ENCODE measurements at places on chromosomes 2 and 18.

DNA sequence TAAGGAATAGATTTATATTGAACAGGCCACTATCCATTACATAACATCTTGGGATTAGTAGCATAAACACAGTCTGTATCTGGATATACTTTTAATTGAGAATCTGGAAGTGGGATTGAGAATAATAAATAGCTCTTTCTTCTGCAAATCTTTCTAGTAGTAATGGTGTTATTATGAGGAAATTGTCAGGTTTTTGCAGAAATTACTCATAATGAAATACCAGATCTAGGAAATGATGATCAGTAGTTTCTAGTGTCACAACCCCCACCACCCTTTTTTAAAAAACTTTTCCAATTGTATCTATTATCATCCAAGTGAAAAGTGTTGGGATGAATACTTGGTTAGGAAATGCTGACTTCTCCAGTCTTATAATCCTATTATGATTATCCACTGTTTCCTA is 18.7 kb downstream of the NBEAL1 start:
- no peak for DNase-seq

DNA sequence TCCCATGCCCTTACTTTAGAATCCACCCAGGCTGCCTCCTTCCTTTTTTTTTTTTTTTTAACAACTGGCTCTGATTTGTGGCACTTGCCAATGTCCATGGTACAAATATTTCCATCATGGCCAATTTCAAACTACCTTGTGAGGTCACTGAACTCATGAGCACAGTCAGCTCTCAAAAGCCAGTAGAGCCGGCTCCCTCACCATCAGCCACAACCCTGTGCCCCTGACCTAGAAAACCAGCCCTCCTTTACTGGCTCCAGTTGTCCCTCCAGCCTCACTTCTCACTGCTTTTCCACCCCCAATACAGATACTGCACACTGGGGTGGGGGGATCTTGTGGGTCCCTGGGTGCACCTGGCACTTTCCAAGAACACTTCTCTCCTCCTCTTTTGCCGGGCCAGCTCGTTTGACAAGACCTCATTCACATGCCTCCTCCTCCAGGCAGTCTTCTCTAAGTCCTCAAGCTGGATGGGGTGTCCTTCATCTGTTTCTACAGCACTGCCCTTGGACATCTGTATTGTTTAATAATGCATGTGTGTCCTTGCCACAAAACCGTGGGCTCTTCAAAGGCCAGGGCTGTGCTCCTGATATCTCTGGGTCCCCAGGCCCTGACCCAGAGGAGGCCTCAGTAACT is 35.5 kb downstream of the SDC1 start:
- no peak for DNase-seq

- no peak for DNase-seq
Measured at GRCh38 chr2:103959174-103960128, 894.5 kb upstream of the POU3F3 start.

DNA sequence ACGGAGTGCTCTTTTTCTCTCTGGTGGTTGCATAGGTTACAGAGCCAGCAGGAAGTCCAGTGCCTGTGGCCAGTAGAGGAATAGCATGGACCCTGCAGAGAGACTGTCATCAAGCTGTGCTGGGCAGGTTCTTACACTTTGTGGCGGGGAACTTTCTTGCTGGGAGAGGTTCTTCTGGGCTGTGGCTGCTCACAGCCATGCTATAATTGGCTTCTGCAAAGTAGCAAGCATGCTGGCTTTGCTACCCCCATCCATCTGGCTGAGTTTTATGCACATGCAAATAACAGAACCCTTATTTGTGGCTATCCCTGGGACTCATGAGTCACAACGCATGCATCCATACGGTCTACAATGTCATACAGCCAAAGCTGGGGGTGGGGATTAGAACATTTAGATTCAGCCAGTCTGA is 68.9 kb downstream of the PLCL1 start:
- DNase-seq, result no peak

GRCh38 chr2:199756211-199756610 is 94.8 kb downstream of the FTCDNL1 start:
- DNase-seq, result no peak

DNA sequence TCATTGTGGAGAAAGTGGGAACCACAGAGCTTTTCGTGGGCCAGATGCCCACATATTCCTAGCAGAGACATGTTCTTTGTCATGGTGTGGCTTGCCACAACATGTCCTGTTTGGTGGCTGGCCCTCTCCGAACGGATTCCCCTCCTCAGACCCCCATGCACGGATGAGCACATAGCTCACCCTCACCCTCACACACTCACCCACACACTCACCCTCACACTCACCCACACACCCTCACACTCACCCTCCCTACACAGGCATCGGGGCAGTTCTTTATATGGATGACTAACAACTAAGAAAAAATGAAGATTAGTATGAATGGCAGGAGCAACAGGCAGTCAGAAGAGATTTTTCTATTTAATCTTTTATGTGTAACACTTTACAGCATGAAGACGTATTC is 149.9 kb downstream of the ZNF236 start:
- no peak for DNase-seq

DNA sequence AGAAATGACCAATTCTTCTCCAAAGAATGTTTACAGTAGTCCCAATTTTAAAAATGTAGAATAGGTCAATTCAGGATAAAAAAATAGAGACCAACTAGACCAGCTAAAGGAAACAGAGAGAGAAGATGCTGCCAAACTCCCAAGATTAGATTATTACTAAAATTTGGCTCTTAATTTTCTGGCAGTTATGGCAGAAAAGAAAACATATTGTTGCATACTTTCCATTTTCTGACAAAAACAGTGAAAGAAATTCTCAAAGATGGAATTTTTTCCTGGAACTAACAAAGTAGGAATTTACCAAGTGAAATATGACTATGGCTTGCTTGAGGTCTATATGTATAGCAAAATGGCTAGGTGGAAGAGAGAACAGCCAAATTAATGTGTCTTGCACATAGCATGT is 138.3 kb upstream of the STK17B start:
- DNase-seq, result no peak

GRCh38 chr2:3517948-3518495 is 1.3 kb downstream of the ADI1 start:
- DNase-seq, result no peak

- no peak for DNase-seq
Measured at GRCh38 chr2:231905026-231905425, 21.2 kb downstream of the NPPC start.

- no peak for DNase-seq
Measured at GRCh38 chr18:6593142-6593885, 136.2 kb upstream of the ARHGAP28 start.

DNA sequence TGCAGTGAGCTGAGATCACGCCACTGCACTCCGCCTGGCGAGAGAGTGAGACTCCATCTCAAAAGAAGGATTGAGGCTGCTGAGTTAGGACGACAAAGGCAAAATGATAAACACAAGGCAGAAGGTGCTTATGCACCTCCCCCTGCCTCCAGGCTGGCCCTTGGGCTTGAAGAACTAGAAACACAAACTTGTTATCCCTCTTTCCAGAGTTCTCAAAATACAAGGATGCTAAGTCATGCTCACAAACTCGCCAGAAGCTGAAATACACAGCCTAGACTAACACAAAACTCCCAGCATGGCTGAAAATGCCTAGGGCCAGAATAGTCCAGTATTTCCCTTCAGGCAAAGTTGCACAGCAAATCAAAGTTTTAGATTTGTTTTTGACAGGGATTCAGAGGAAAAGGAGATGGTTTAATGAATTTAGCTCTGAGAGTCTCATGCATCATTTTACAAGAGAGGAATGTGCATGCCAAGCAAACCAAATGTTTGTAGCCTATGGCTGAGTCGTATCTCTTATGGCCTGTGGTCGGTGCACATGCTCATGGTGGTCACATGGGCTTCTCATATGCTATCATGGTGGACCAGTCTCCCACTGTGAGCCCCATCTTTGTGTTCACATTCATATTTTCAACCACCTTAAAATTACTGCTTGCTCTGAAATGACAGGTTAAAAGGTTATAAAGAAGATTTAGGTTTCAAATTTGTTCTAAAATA is 16.2 kb upstream of the MREG start:
- DNase-seq, result no peak

DNA sequence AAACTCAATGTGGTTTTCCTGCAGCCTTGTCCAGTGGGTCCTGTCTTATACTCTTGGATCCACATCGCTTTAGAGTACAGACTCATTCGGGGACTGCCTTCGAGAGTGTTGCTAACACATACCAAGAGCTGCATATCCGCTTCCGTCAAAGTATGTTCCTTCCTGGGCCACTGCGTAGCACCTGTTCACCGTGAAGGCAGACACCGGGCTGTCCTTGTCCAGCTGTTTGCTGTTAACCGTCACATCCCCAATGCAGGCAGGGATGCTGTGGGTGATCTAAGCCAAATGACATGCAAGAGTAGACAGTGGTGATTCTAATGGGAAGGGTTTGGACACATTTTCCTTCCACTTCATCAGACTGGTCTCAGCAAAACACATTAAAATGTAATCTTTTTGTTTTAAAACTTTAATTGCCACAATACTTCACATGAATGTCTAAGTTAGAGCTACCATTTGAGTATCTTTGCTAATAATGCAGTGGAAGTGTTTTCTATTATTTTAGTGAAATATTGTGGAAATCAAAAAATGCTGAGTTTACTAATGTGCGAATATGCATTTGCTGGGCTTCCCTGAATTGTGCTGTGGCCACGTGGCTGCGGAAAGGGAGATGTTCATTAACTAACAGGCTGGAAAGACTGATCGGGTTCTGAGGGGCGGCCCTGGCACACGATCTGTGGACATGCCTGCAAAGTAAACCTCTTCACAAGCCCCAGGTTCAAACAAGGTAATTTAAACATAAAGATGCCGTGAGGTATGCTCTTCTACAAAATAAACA is 169.1 kb downstream of the LAMA1 start:
- no peak for DNase-seq

GRCh38 chr2:106960683-106961161 is 74.8 kb upstream of the ST6GAL2 start:
- no peak for DNase-seq

- no peak for DNase-seq
Measured at GRCh38 chr2:128416806-128417205, 98.1 kb upstream of the HS6ST1 start.

GRCh38 chr2:121534007-121534406 is 3.3 kb downstream of the RNU4ATAC start:
- DNase-seq, result no peak

DNA sequence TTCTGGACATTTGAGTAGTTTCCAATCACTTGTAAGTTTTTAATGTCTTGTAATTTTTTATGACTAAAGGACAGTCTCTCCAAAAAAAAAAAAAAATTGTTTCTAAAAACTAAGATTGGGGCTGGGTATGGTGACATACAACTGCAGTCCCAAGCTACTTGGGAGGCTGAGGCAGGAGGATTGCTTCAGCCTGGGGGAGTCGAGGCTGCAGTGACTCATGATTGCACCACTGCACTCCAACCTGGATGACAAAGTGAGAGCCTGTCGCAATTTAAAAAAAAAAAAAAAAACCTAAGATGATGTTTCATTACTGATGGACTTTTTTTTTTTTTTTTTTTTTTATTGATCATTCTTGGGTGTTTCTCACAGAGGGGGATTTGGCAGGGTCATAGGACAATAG is 34.4 kb upstream of the PKDCC start:
- no peak for DNase-seq

DNA sequence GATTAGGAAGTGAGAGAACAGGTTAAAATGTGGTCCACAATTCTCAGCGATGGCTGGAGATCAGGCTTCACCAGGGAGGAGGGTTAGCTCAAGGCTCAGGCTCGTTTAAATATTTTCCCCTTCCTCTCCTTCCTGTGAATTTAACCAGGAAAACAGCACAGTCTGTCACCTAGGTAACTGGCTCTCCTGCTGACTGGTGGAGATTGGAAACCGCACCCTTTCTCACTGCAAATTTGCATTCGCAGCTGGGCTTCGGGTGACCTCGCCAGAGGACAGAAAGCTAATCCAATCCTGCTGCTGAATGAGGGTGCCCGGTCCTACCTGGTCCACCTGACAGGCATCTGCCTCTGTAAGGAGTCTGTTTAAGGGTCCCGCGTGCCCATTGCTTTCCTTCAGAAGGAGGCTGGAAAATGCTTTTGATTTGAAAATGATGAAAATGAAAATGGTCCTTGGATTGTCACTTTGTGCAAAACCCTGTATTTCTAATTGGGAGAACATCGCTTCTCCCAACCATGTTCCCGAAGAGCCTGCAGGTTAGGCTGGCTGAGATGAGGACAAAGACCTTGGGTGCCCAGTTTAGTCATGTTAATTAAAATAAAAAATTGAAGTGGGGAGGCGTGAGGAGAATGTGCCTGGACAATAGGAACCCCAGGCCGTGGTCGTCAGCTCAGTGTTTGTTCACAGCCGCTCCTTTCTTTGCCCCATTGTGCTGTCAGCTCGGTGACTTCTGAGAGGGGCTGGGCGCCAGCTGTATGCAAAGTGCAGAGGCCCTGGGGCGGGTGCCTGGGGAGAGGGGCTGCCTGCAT is 43.4 kb upstream of the MTCL1 start:
- no peak for DNase-seq

GRCh38 chr2:99663641-99664040 is 173.8 kb upstream of the REV1 start:
- no peak for DNase-seq

DNA sequence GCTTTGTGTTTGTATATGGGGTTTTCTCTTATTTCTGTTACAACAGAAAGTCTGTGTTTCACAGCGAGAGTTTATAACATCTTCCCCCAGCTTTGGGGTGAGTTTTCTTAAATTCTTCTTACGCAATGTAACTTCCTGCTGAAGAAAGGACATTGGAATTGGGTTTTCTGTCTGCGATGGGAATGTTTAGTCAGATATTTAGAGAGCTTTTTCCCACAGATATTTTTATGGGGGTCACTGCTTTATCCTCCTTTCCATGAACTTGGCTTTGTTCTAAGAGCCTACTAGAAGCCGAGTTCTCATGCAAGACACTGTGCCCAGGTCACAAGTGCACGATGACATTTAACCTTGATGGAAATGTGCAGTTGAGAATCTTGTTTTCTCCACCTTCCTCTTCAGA is 22.1 kb downstream of the B3GNT2 start:
- DNase-seq, result no peak

DNA sequence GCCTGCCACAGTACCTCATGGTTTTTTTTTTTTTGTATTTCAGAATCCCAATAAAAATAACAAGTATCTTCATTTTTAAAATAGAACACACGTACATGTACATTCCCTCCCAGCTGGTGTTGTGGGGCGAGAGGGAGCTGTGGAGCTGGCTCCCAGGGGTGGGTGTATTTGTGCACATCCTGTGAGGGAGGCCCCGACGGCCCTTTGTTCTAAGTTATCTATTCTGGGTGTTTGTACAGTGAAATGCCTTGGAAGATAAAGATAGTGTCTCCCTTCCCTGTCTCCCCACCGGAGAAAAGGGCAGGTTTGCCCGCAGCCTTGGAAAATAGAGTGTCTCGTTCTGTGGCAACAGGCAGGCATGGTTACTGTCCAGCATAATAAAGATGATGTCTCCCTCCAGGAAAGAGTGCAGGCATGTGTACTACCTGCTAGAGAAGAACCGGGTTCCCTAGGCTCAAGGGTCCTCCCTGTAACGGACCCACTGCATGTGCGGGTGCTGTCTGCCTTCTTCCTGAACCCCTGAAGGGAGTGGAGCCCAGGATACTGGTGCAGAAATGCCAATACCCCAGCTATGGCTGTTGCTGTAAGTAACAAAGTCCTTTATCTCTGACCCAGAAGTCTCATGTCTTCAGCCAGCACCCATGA is 12.1 kb upstream of the ALLC start:
- DNase-seq, result no peak

- no peak for DNase-seq
Measured at GRCh38 chr2:236627841-236628240, 58.2 kb downstream of the ACKR3 start.

GRCh38 chr2:240166761-240167587 is 26.5 kb upstream of the OTOS start:
- no peak for DNase-seq

Measured in activated naive CD4-positive, alpha-beta T cell (primary cell).